ENCODE measurements at places on chromosomes 3 and 15.

- peak; percentile 94 for DNase-seq
Observed at GRCh38 chr15:70474471-70475406, 288.6 kb downstream of the UACA start.

DNA sequence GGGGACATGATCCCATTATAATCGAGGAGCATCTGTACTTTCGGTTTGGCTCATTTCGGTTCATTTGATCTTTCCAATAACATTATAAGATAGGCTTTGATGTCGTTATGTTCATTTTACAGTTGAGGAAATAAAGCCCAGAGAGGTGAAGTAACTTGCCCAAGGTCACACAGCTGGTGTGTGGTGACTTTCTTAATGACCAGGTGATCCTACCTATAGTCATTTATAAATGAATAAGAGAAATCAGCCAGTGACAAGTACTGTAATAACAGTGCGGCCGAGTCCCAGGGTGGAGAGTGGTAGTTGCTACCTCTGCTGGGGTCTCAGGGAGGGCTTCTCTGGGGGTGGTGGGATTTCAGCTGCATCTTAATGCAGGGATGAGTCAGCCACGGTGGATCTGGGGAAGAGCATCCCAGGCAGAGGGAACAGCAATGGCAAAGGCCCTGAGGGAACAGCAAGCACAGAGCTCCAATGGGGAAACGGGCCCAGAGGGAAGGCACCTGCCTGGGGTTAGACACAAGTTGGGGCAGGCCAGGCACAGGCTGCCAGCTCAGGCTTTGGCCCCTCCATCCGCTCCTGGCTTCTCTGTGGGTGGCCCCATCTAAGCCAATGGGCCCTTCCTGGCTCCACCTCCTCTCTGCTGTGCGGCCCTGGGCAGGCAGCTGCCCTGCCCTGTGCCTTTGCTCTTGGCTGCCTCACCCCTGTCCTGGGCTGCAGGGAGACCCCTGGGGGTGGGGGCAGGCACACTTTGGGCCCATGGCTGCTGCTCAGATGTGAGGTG, 1.1 kb upstream of the FBLN2 start:
- DNase-seq: no peak

DNA sequence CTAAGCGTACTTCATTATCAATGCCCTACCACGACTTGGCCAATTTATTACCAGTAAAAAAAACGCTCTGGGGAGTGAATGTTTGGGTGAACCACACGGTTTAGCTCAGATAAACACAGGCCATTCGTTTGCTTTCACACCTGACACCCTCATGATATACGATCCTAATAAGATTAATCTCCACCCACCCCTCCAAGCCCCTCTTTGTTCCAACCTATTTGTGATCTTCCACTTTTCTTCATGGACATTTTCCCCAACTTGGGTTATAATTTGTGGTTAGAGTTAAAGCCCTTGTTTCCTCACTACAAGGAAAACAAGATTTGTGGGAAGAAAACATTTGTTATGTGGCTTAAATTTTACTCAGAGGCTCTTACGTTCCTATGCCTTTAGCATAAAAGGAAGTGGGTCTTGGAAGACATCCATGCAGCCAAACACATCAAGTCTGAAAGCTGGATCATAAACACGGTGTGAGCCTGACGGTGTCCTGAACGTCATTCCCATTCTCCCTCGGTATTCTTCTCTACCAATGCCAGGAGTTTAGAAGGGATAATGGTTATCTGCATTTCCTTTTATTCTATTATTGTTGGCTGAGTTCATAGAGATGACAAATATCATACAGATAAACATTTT, 518.9 kb downstream of the NR2F2 start:
- no peak for DNase-seq

DNA sequence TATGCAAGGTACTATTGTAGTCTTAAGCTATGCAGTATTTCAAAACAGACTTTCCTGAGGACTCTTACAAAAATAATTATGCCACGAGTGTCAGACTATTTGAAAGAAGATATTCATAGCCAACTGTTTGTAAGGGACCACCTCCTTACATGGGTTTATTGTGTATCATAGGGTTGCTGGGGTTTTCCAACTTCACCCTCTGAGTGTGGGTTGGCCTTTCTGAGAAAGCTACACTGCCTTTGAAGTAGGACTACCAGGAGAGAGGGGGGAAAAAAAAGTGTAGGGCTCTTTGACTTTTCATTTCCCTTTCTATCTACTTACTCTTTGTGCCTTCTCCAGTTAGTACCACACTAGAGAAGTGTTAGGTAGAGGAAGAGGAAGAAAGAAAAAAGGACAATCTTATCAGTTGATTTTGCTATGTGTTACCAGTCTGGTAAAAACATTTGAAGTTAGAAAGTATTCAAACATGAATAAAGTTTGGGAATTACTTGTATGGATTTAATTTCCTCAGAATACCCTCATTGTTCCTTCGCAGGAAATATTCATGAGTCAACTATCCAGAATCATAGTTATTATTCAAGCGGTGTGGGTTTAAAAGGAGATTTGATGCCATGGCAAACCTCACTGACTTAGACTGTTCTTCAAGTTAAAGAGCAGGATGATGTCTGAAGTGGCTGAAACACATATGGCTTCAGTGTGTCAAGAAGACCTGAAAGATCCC, 329.3 kb upstream of the THBS1 start:
- DNase-seq: peak; percentile 81

- DNase-seq: no peak
Observed at GRCh38 chr15:29140475-29141307, 128.9 kb downstream of the NSMCE3 start.

GRCh38 chr3:116929505-116930222, 220.1 kb downstream of the TUSC7 start:
- no peak for DNase-seq

DNA sequence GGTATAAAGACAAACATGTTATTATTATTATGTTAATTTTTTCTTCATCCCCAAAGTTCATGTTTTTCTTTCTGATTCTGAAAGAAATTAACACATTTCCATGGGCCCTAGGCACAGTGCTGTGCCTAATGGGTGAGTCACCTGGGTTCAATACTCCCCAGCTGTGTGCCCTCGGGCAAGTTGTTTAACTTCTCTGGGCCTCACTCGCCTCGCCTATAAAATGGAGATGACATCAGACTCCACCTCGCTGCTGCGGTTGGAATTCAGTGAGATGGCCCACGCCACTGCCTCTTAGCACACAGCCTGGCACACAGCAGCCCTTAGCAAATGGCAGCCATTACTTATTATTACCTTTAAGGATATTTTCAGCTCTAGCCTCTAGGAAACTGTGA, 22.6 kb downstream of the DNASE1L3 start:
- no peak for DNase-seq

- DNase-seq: no peak
Observed at GRCh38 chr15:42504631-42505030, 9.2 kb downstream of the SNAP23 start.

DNA sequence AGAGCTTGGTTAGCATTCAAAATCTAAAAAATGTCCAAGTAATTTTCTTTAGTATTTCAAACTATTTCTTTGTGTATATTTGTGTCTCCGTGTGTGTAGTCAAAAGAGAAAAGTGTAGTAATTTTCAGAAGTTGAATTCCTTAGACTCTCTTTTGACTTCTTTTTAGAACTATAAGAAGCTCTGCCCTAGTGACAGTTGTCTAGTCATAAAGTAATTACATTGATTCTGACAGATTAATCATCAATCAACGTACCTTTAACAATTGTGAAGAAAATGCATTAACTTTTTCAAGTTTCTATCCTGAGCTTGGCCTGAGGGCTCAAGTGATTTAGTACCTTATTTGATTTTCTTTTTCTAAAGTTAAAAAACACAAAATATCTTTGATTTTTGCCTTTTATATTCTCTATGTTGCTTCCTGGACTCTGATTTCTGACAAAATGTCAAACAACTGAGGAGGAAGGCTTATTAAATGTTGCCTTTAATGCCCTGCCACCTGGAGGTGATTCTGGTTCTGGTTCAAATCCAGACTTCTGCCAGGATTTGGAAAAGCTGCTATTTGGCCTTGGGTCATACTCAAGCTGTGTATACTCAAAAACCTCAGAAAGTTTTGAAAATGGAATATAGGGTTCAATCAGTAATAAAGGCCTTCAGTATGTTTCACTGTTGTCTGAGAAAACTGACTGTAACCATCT, 653.6 kb downstream of the NSUN3 start:
- no peak for DNase-seq
